Stimulated activated CD4-positive, alpha-beta T cell treated with anti-CD3 and anti-CD28 coated beads, Interleukin-12 subunit alpha, Interleukin-12 subunit beta, amount 100 ng/mL, for 48 hours (primary cell): ENCODE measurements at places on chromosomes 6 and 20.

GRCh38 chr20:45087814-45088213 is 13.1 kb downstream of the KCNS1 start:
- no peak for DNase-seq

GRCh38 chr6:169070506-169071176 is 183.0 kb downstream of the THBS2 start:
- DNase-seq = no peak

DNA sequence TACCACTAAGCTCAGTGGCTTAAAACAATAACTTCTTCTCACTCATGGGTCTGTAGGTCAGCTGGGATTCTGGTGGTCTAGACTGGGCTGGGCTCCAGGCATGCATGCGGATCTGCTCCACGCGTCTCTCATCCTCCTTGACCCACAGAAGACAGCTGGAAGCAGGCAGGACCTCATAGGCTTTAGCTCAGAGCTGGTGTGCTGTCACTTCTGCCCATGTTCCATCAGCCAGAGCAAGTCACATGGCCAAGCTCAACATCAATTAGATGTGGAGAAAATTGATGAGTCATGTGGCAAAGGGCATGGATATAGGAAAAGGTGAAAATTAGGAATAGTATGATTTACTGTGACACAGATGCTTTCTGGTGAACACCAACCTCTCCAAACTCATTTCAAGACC is 57.4 kb upstream of the PSMF1 start:
- no peak for DNase-seq

- no peak for DNase-seq
These were observed 156.5 kb upstream of the INSM1 start for GRCh38 chr20:20211274-20211987.

DNA sequence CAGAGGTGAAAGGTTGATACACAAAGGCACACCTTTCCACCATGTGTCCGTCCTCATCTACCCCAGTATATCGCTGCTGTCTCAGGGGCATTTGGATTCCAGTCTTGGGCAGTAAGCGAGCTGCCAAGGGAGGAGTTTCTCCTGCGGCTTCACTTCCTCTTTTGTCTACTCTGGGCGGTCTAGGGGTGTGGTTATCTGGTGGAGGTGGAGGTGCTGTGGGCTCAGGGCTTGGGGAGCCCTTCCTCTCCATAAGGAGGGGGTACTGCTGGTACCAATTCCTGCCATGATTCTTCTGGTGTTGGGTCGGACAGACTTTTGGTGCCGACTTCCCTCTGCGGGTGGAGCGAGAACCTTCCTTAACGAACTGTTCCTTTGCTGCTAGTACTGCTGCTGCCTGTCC is 31.9 kb upstream of the FABP7 start:
- DNase-seq = no peak

DNA sequence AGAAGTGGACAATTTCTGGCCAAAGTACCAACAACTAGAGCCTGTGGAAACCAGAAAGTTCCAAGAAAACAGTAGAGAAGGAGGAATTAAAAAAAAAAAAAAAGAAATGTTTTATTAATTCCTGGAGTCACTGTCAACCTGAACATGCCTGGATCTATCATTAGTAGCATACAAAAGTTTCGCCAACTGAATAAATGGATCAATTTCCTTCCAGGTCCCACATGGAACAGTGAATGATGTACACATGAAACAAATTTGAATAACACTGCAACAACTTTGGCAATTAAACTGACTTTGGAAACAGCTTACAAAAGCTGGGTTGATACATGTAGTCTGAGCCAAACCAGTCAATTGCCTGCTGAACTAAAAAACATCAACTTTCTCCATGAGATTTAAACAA is 90.0 kb upstream of the HMGCLL1 start:
- no peak for DNase-seq

GRCh38 chr6:169271158-169271876 is 17.7 kb upstream of the THBS2 start:
- no peak for DNase-seq
